ENCODE measurements at places on chromosomes 3 and 15.

DNA sequence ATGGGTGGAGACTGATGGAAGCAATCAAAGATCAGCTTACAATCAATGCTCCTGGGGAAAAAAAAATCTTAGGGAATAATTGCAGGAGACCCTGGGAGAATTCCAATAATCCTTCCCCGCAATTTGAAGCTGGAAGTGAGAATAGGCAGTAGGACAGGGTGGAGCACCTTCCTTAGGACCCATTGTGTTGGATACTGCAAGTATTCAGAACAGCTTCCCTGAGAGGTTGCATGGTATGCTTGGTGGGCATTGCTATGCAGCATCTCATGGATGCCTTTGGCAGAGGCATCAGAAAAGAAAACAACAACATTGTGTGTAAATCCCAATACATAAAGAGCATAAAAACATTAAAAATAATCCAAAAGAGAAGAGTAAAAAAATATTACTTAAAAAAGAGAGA, 24.6 kb upstream of the DUT start:
- DNase-seq = no peak

- no peak for DNase-seq
Measured at GRCh38 chr3:59245859-59246501, 196.2 kb upstream of the CFAP20DC start.

DNA sequence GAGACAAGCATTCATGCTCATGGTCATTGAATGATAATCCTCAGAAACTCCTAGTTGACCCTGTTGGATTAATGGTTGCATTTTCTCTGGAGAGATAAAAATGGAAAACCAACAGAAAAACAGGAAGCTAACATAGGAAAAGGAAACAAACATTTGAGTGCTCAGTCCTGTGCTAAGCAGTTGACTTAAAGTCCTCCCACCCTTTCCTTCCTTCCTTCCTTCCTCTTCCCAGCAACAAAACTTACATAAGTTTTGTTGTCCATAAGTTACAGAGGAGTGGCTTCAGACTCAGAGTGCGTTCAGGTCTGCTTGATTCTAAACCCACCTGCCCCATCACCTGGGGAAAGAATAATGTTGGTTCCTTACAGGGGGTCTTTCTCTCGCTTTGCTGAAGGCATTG, 163.8 kb upstream of the RGMA start:
- no peak for DNase-seq

- no peak for DNase-seq
Measured at GRCh38 chr3:15755181-15755580, 42.6 kb downstream of the ANKRD28 start.

DNA sequence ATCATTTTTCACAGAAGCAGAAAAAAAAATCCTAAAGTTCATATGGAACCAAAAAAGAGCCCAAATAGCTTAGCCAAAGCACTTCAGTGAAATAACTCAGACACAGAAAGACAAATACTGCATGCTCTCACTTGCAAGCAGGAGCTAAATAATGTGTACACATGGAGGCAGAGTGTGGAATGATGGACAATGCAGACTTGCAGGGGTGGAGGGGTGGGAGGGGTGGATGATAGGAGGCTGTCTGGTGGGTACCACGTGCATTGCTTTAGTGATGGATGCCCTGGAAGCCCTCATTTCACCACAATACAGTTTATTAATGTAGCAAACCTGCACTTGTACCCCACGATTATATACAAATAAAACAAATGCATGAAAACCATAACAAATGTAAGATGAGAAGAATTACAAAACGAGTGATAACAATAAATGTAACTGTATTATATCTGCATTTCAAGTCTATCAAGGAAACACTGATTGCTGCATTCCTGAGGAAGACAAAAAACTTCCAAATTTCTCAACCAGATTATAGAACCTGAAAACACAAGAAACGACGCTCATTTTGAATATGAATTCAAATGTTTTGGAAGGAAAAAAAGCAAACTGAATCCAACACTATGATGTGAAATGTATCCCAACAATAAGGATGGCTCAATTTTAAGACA, 96.5 kb downstream of the DLG1 start:
- DNase-seq = no peak

DNA sequence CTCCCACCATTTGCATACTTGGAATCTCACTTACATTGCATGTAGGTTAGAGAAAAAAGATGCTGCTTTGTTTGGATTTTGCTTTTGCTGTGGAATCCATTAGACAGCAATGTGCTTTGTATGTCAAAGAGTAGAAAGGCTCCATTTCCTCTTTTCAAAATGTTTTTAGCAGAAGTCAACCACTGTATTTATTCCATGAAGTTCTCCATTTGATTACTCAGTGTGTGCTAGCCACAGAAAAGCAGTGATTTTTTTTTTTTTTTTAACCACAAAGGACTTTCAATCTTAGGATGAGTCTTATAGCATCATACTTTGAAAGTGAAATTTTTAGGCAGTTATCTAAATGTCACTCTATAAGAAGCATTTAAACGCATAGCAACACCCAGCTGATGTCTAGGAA, 285.0 kb upstream of the ADAMTS9 start:
- DNase-seq = peak; percentile 27

GRCh38 chr15:88805031-88805780, 2.0 kb downstream of the ACAN start:
- peak; percentile 21 for DNase-seq

GRCh38 chr15:92666780-92667179, 11.2 kb upstream of the FAM174B start:
- DNase-seq = no peak

- DNase-seq = peak; percentile 43
Measured at GRCh38 chr3:111859061-111859973, at the start of gene PHLDB2. PHLDB2 (plus strand) TSS chr3:111859265; CDS start chr3:111884078, 24,813 bp downstream.

DNA sequence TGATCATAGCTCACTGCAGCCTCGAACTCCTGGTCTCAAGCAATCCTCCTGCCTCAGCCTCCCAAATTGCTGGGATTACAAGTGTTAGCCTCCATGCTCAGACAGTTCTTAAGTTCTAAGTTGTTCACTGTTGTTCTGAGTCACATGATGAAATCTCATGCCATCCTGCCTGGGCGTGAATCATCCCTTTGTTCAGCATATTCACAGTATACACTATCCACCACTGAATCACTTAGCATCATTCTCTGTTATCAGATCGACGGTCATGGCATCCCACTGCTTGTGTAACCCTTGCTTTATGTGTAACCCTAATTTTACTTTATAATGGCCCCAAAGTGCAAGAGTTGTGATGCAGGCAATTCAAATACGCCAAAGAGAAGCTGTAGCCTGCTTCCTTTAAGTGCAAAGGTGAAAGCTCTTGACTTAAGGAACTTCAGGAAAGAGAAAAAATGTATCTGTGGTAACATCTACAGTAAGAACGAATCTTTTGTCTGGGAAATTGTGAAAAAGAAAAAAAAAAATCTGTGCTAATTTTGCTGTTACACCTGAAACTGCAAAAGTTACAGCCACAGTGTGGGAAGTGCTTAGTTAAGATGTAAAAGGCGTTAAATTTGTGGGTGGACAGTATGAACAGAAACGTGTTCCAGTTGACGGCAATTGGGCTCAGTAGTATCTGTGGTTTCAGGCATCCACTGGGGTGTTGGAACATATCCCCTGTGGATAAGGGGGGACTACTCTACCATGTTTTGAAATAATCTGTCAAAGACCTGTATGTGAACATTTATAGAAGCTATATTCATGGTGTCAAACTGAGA, 80.6 kb downstream of the PCOLCE2 start:
- peak; percentile 51 for DNase-seq

DNA sequence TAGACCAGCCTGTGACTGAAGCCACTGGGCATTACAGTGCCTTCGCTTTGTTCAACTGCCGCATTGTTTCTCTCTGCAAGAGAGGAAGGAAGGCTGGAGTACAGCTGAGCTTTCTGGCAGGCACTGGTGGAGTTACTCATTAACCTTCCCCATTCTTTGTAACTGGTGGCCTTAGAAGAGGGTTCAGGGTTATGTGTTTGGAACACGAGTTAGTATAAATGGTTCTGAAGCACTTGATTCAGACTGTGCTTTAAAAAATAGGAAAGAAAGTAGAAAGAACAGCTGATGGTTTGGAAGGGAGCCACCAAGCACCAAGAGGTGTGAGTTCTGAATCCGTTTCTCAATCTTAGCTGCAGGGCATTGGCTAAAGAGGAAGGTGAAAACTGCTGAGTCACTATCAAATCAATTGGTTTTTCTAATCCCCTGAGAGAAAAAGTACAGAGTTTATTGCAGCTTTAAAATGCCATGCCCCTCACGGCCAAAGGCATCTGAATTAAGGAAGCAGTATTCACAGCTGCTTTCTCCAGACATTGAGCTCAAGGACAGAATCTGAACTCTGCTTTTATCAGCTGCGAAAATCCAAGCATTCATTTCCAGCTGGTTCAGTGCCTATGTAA, 3.6 kb downstream of the HGD start:
- DNase-seq = peak; percentile 8

DNA sequence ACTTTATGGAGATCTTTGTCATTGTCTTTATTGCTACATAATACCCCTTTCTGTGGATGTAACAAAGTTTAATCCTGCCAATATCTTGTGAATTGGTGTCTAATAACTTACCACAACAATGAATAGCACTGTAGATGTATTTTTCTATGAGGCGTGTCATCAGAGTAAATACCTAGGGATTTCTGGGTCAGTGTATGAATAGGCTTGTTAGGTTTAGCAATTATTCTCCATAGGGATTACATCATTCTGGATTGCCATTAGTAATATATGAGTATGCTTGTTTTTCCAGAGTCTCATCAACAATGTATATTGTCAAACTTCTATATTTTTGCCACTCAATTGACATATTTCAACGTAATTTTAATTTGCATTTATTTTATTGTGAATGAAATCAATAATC, 67.9 kb downstream of the UNC13C start:
- no peak for DNase-seq

DNA sequence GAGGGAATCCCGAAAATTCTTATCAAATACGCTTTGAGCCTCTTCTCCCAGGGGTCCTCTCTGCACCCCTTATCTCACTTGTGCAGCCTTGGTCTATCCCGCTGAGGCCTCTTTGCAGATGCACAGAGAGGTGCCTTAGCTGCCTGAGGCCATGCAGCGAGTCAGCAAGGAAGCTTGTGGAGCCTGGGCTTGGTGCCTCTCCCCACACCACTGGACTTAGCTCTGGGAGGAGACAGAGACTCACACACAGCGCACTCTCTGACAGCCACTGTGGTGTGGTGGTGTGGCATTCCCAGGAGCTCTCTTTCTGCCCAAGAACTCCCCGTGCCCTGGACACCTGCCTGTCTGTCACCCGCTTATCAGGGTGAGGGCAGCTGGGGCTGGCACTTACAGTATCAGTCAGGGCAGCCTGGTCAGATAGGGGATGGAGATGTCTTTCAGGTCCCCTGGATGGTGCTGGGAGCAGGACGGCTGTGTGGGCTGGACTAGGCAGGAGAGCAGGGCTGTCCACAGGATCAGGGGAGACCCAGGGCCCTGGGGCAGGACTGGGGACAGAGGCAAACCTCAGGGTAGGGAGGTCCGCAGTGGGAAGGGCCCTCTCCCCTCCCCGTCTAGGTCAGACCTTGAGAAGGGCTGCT, 10.2 kb upstream of the LINGO1 start:
- no peak for DNase-seq

DNA sequence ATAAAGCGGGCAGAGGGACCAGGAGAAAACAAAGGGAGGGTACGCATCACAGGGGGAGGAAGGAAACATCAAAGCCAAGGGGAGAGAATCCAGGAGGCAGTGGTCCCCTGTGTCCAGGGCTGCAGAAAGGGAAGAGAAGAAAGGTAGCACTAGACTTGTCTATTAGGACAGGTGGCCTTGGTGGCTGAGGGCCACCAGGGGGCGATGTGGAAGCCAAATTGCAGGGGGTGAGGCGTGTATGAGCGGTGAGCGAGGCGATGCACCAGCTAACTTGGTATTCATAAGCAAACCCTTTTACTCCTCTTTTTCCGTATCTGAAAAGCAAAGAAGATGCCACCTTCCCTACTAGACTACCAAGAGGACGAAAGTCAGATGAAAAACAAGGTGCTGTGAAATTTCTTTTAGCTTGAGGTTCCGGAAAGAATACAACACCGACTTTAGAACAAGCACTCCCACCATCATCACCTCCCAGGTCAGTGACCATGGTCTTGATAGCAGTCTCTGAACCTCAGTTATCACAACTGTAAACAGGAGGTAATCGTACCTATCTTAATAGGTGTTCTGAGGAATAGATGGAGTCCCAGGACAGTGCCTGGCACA, 654.4 kb upstream of the ADAMTS9 start:
- DNase-seq = peak; percentile 55

GRCh38 chr15:84649706-84650105, 4.4 kb downstream of the WDR73 start:
- DNase-seq = no peak

DNA sequence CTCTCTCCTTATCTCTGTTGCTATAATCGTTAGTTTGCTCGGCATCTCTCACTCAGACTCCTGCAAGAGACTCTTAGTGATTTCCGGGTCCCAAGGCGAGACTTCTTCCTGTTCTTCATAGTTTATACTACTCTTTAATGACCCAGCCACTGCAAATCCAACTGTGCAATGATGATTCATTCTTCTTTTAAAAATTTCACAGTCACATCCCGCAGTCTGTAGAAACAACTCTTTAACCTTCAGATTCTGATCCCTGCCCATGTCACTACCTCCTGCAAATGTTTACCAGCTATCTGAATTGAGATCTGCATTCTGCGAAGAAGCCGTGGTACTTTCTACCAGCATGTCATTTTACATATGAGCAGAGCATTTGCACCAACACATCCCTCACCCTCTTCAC, 2.8 kb upstream of the VGLL3 start:
- DNase-seq = no peak

GRCh38 chr3:173249457-173249856, 108.4 kb upstream of the SPATA16 start:
- no peak for DNase-seq

DNA sequence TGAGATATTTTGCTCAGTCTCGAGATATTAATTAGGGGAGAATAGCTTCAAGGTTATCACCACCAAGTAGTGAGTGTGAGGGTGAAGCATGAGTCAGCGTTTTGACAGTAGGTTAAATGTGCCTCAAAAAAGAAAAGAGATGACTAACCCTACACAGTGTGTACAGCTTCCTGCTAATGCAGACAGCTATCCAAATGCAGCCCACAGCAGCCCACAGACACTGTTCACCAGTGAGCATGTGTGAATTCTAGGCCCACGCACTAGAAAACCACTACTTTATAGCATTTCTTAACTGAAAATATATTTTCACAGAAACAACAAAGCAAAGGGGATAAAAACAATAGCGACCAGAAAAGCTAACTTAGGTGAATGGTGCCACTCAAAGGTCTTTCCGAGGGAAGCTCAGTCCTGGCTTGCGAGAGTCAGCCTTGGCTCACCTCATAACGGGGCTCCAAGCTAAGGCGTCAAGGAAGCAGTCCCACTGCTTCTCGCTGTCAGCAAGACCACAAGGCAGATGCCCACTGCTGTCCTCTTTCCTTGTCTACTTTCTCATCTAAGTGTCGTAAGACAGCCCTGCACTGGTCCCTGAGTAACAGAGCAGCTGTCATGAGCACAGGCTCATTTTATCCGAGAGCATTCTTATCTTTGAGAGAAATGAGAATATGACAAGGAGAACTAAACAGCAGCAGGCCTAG, 47.6 kb downstream of the TXNRD3 start:
- DNase-seq = peak; percentile 73

Data from activated CD4-positive, alpha-beta T cell treated with anti-CD3 and anti-CD28 coated beads, Interleukin-2, Interleukin-6, amounts not matched to agents 100 ng/mL and 50 ng/mL, durations not matched to agents 16 hours and 8 hours (primary cell).